ENCODE measurements at places on chromosomes 11 and 22. TPM values are rescaled to one million over a fixed set of nuclear protein-coding genes. Genes with fewer than 3 reads are reported as not detected.

BTBD18 gene
- not detected for total RNA-seq

ST14 gene
- total RNA-seq, result 0.10 TPM

PRDM11 gene
- total RNA-seq, result 7.1 TPM

KRTAP5-10 gene
- total RNA-seq, result not detected

MRGPRX4 gene
- total RNA-seq, result not detected

CWF19L2 gene
- total RNA-seq, result 3.5 TPM

FZD4 gene
- 1.8 TPM for total RNA-seq

PPP1R14B gene
- total RNA-seq, result 249 TPM

C22orf15 gene
- total RNA-seq, result not detected

LMO2 gene
- total RNA-seq, result 0.68 TPM

TREH gene
- total RNA-seq, result not detected

ABCC8 gene
- total RNA-seq, result 8.9 TPM

BBS1 gene
- total RNA-seq, result 6.1 TPM

TOB2 gene
- total RNA-seq, result 25.2 TPM

PDGFB gene
- 2.9 TPM for total RNA-seq
